ENCODE measurements at places on chromosomes 2 and 18.

DNA sequence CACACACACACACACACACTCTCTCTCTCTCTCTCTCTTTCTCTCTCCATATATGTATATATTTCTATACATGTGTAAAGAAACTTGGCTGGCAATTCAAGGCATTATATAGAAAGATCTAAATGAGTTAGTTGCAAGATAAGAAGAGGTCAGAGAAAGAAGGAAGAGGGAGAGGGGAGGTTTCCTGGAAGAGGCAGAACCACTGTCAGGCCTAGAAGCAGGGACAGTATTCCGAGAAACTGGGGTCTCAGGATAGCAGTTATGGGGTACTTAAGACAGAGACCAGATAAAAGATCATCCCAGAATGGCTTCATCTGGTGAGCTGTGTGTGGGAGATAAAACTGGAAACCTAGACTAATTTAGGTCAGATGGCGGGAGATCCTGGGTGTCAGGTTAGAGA is 180.8 kb downstream of the CAMKMT start:
- DNase-seq, result no peak

GRCh38 chr2:43105586-43106558 is 120.5 kb downstream of the ZFP36L2 start:
- no peak for DNase-seq

GRCh38 chr2:161335626-161336025 is 27.4 kb downstream of the PSMD14 start:
- DNase-seq, result no peak

GRCh38 chr2:195532628-195533271 is 124.3 kb upstream of the SLC39A10 start:
- no peak for DNase-seq

GRCh38 chr2:182006595-182007341 is 21.1 kb downstream of the PPP1R1C start:
- DNase-seq, result no peak

- DNase-seq, result no peak
These were observed 86.3 kb upstream of the EFEMP1 start for GRCh38 chr2:56009758-56010458.

GRCh38 chr18:10006311-10006893 is 92.6 kb downstream of the VAPA start:
- DNase-seq, result peak; percentile 47

- peak; percentile 14 for DNase-seq
These were observed 61.5 kb upstream of the KLF7 start for GRCh38 chr2:207227062-207227748.

GRCh38 chr18:26448714-26449159 is 99.6 kb downstream of the KCTD1 start:
- DNase-seq, result no peak

DNA sequence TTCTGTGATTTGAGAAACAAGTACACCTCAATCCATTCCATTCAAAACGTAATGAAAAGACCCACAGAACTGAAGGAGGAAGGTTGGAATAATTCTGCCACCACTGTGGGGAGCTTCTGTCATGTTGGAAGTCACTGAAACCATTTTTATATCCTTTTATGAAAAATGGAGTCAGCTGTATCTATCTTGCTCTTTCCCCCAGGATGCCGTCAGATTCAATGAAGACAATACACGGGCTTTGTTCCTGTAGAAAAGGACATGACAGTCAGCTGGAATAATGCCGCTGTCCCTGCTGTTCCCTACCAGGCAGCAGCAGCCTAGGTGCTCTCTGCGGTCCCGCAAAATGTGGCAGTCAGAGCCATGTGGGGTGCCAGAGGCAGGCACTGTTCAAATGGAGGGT is 52.5 kb upstream of the APCDD1 start:
- no peak for DNase-seq

DNA sequence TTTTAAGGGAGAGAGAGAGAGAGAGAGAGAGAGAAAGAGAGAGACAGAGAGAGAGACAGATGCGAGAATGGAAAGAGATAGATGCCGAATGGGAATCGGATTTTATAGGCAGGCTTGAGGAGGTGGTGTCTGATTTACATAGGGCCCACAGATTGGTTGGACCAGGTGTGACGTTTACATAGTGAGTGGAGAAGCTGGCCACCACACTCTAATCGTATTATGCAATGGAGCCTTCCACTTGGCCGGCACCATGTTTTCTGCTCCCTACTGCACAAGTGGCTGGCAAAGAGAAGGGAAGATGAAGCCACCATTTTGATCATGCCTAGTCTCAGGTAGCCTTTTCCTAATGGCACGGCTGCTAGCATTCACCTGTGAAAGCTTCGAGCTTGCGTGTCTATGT is 33.9 kb downstream of the CD8B2 start:
- no peak for DNase-seq

GRCh38 chr18:7152440-7152839 is 34.8 kb upstream of the LAMA1 start:
- DNase-seq, result no peak

- DNase-seq, result no peak
These were observed 110.9 kb upstream of the RMP24 start for GRCh38 chr18:35861367-35862118.

DNA sequence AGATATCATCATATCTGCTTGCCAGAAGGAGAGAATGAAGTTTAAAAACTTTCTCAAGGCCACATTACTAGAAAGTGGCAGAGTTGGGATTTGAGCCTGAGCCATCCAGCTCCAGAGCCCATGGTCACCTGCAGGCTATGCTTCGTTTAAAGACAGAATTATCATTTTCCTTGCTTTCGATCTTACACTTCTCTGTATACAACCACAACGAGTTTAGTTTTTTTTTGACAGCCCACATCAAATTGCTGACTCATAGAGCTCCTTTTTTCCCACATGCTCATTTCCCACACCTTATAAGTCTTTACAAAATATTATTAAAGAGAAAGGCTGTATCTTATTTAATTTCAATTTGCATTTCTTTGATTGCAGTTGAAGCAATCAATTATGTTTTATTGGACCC is 6.5 kb downstream of the PLEK start:
- no peak for DNase-seq

DNA sequence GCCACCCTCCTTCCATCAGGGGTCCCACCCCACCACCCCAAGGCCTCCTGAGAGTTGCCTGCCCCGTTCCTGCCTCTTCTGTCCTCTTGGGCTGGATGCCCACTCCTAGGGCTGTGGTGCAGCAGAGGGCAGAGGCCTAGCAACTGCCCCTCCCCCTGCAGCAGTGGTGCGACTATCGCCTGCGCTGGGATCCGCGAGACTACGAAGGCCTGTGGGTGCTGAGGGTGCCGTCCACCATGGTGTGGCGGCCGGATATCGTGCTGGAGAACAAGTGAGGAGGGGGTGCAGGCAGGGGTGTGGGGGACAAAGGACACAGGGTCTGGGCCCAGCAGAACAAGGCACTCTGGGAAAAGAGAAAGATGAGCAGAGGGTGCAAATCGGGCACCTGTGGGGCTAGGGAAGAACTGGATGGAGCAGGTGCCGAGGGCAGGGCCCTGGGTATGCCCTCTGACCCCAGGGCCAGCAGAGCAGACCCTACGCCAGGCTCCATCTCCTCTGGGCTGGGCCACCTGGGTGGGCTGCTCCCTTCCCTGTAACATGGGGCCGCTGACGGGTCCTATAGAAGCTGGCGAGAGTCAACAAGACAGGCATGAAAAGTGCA is 1.0 kb downstream of the CHRNG start:
- DNase-seq, result peak; percentile 68
